ENCODE measurements at places on chromosomes 11 and 22.

DNA sequence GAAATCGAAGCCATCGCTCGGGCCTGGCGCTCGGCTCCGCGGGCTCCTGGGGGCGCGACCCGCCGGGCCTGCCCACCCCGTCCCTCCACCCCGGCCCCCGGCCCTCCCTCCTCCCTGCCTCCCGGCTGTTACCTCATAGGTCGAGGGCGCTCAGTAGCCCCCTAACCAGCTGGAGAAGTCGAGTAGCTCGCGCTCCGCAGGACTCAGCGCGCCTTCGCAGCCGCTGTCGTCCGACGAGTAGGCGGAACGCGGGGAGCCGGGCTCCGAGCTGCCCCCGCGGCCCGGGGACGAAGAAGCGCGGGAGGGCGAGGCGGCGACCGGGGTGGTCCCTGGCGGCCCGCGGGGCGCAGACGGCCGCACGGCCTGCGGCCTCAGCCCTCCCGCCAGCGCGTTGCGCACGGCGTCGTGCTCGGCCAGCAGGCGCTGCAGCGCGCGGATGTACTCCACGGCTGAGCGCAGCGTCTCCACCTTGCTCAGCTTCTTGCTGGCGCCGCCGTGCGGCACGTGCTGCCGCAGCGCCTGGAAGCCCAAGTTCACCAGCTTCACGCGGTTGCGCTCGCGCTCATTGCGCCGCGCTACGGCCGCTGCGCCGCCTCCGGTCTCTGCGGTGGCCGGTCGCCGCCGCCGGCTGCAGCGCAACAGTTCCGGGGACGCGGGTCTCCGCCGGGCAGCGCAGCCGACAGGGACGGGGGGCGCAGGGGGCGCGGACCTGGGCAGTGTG, 627 bp downstream of the ASCL2 start:
- peak; percentile 35 for DNase-seq

DNA sequence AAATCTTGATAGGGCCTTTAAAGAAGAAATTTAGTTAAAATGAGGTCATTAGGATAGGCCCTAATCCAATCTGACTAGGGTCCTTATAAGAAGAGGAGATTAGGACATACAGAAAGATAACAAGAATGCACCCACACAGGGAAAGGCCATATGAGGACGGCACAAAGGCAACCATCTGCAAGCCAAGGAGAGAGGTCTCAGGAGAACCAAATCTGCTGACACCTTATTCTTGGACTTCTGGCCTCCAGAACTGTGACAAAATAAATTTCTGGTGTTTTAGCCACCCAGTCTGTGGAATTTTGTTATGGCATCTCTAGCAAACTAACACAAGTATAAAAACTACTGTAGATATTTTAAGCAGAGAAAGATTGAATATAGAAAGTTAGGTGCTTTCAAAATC, 28.6 kb downstream of the ADM start:
- no peak for DNase-seq

DNA sequence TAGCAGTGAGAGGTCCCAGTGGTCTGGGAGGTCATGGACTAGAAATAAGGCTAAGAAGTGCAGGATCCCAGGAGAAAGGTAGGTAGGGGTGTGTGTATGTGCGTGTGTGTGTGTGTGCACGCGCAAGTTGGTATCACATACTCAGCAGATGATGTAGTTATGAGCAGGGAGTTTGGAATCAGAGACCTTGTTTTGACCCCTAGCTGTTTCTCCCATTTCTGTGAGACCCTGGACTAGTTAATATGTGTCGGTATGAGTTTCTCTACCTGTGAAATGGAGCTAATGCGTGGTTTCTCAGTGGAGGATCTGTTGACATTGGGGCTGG, 1.3 kb downstream of the SERPING1 start:
- DNase-seq, result no peak

DNA sequence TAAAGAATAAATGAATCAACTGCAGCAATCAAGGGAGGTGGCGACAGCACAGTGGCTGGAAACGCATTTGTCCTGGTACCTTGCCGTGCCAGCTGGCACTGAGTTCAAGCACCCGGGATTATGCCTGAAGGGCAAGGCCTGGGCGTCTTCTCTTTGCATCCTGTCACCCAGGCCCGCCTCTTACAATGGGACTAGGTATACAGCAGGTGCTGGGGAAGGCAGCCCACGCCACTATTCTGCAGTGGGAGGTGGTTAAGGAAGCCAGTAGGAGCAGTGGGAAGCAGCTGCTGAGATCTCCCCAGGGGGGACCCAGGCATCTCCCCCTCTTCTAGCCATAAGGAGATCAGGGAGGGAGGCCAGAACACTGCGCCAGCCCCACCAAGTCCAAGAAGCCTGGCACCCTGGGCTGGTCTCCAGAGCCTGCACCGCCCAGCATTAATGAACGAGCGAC, 15.3 kb upstream of the BAIAP2L2 start:
- DNase-seq, result no peak

- DNase-seq, result no peak
Observed at GRCh38 chr22:38802671-38803121, 8.8 kb upstream of the DNAL4 start.

- DNase-seq, result no peak
Observed at GRCh38 chr11:118612378-118612777, 5.0 kb downstream of the PHLDB1 start.

DNA sequence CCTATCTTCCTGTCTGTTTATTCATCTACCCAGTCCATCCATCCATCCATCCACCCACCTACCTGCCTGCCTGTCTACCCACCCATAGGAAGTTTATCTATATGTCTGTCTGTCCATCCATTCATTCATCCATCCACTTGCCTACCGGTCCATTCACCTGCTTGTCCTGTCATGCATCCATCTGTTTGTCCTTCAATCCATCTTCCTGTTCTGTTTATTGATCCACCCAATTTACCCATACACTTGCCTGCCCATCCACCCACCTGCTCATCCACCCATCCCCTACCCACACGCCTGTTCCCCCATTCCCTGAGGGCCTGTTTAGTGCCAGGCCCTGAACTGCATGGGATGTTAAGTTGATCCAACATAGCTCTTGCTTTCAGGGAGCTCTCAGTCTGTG, 18.4 kb downstream of the PARVG start:
- no peak for DNase-seq

DNA sequence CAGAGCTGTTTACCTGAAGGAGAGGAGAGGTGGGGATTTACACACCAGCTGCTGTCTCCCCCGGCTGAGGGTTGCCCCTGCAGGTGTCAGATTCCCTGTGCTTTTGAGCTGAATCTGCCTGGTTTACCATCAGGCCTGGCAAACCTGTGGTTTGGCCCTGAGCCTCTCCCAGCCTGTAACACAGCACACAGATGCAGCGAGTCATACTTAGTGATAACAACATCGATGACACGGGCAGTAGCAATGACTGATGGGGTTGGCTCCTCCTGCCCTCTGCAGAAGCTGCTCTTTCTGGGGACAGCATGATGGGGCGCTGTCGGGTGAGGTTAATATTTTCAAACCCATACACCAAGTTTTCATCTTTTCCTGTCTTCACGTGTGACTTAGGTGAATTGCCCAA, 380.0 kb upstream of the B3GAT1 start:
- DNase-seq, result no peak

DNA sequence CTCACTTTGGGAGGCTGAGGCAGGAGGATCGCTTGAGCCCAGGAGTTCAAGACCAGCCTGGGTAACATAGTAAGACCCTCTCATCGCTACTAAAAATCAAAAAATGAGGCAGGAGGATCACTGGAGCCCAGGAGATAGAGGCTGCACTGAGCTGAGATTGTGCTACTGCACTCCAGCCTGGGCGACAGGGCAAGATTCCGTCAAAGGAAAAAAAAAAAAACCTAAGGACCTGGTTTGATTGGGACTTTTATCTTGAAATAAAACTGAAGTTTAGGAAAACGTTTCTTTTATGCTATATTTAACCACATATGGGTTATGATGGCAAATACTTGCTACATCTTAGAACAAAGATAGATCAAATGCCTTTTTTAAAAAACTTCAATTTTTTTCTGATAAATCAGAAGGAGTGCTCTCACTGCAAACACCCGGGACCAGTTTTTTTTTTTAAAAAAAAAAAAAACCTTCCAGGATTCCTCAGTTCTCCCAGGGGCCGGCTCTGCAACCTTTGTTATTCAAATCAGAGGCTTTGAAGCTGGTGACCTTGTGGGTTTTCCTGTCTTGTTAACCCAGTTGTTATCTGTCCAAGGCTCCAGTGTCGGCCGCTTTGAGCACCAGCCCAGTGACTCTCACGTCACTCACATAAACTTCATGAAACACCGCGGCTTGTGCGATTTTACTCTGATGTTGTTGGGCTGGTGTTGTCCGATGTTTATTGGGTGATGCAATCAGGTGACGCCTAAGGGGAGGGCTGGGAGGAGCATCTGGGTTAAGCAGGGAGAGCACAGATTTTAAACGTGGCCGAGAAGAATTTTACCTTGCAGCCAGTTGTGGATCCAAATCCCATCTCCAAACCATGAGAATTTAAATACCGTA, 24.7 kb upstream of the SLC22A12 start:
- no peak for DNase-seq

DNA sequence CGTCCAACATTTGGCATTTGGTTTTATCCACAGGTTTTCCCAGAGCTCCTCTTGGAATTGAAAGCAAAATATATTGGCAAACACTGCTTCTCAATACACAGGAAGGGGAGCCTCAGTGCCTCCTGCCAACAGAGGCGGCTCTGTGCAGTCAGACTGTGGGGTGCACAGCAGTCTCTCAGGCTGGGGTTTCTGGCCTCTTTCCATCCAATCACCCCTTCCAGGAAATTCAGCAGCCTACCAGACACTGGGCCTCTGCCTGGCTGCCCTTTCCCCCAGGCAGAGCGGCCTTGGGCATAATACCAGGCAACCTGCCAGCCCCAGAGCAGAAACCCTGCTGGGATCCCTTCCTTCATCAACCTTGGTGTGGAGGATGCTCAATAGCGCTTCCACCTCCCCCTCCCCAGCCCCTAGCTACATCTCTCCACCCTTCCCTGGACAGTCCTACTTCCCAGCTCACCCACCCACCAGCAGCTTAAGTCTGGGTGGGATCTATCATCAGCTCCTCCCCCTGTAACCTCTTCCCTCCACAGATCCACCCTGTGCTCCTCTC, 17.8 kb upstream of the RAPSN start:
- DNase-seq, result no peak

- no peak for DNase-seq
Observed at GRCh38 chr22:43848366-43849171, 13.7 kb downstream of the SULT4A1 start.

- DNase-seq, result no peak
Observed at GRCh38 chr11:78961247-78961646, 386.6 kb upstream of the NARS2 start.

DNA sequence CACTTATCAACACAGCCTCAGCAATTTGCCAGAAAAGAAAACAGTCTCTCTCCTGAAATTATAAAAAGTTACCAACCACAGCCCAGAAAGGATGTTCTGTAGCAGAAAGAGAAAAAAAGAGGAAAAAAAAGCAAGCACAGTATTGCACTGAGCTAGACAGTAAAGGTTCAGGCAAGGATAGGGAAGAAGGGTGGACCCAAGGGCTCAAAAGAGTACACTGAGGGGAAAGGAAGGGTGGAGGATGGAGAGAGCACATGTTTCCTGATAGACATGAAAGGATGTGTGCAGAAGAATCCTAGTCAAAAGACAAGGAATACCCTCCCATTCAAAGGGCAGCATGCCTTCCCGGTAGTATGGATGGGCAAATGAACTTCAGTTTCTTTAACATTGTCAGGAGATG, 59.1 kb downstream of the RRAS2 start:
- no peak for DNase-seq

- DNase-seq, result no peak
Observed at GRCh38 chr11:33514079-33514925, 186.3 kb downstream of the C11orf91 start.

DNA sequence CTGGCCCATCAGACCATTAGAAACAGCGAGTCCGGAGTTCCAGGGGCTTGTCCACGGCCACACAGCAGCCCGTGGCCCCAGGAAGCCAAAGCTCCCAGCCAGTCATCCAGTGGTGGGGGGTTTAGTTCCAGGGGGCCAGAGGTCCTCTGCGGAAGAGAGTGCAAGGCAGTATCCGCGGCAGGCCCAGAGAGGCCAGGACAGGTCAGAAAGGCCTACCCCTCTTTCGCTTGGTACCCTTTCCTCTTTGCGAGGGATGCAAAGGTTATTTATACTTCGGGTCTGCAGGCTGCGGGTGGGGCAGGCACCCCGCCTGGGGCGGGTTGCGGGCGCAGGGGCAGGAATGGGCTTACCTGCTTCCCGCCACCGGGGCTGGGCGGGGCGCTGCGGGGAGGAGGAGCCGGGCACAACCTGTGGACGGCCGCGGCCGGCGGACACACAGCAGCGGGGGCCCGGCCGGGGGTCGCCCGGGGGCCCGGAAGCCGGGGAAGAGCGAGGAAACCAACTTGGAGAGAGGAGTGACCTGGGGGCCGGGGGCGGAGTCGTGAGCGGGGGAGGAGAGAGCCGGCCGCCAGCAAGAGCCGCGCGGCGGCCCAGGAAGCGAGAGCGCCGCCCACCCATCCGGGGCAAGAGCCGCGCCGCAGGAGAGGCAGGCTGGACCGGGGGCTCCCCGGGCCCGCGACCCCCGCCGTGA, at the start of gene SH3BP1:
Gene SH3BP1 (plus strand): TSS at position 600 of the 691 bp plus-strand sequence. CDS start 119 bp downstream, outside the sequence.
- peak; percentile 64 for DNase-seq

- no peak for DNase-seq
Observed at GRCh38 chr22:45757068-45757467, 85.4 kb downstream of the ATXN10 start.

- no peak for DNase-seq
Observed at GRCh38 chr11:123051634-123052033, 10.3 kb downstream of the HSPA8 start.

DNA sequence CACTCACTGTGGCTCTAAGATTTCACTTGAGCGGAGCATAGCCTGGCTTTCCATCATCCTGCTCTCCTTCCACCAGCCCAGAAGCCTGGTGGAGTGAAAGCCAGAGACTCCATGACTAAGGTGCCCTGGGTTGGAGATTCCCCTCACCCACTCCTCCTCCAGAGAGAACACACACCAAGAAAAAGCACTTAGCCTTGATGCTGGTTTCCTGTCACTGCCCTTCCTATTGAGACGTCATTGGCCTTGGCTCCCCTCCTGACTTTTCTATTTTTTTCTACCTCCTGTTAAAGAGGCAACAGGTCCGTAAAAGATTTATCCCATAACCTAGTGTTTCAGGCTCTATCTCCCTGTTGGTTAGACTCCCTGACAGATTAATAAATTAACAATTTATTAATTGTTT, 38.5 kb upstream of the APLNR start:
- no peak for DNase-seq

- DNase-seq, result no peak
Observed at GRCh38 chr11:77101043-77101537, 1.6 kb upstream of the OMP start.

GRCh38 chr22:36323855-36324331, 63.9 kb downstream of the MYH9 start:
- no peak for DNase-seq

GRCh38 chr22:22072169-22072836, 89.7 kb upstream of the TOP3B start:
- DNase-seq, result no peak

DNA sequence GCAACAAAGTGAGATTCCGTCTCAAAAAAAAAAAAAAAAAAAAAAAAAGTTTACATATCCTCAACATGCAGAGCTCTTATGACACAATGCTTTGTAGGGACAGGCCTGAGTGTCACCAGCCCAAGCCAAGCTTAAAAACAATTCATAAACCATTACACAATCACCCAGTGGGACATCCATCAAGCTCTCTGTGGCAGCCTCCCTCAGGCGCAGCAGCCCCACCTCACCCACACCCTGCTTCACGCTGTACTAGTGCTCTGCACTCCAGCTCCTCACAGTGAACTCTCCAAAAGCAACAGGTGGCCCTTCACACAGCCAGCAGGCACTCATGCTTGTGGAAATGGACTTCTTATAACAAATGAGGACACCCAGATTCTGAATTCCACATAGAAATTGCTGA, 3.5 kb upstream of the FOXRED2 start:
- no peak for DNase-seq

GRCh38 chr11:86747801-86748200, 52.5 kb upstream of the PRSS23 start:
- DNase-seq, result no peak

Measured in stimulated activated CD4-positive, alpha-beta T cell treated with anti-CD3 and anti-CD28 coated beads, Interleukin-4, amount 100 ng/mL, for 4 hours (primary cell).